Non-pigmented ciliary epithelial cell (primary cell): ENCODE measurements at places on chromosomes 1 and 21.

- no peak for DNase-seq
Measured at GRCh38 chr1:54323921-54324250, 82.3 kb downstream of the SSBP3 start.

DNA sequence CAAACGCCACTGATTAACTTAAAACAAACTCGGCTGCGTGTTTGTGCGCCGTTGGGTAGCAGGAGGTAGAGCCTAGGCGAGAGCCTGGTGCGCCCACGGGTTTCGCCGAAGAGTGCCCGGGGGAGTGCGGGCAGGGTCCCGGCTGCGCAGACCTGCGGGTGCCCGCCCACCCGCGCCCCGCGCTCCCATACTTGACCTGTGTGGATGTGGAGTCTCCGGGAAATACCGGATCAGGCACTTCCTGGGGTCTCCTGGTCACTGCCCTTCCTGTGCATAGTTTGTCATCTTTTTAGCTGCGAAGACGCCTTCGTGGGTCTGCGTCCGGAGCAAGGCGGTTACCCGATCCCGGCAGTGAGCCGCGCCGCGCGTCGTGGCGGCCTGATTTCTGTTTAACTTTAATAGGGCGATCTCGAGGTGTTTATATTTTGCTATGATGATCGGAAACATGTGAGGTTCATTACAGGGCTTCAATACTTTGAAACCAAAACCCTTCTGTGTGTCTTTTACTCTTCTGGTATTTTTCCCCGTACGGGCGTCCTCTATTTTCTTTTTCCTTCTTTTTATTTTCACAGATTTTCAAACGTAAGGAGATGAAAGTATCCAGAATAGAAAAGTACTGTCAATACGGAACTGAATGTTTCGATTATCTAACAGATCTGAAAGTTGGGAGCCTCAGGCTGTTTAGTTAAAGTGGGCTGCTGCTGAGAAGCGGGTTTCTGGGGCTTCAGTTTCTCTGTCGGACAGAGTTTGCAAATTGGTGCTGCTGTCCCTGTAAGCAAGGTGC is 15.2 kb downstream of the NR5A2 start:
- DNase-seq: no peak

DNA sequence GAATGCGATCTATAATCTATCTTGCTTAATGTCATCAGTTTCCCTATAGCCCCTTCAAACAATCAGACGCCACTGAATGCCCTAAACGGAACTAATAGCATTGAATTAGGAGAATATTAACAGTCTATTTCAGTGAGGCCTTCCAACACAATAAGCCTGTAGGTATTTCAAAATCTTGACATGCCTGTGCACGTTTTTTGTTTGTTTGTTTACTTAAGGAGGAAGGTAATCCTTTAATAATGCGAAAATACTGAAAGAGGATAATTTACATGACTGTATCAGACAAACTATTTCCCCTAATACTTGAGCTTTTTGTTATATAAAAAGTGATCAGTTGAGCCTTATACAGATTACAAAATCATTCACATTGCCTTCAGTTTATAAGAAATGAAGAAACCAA is 29.0 kb upstream of the JAK1 start:
- DNase-seq: no peak

GRCh38 chr1:98323906-98324358 is 337.6 kb upstream of the SNX7 start:
- peak; percentile 97 for DNase-seq

GRCh38 chr1:175922254-175922881 is 179.0 kb upstream of the TNR start:
- DNase-seq: no peak

DNA sequence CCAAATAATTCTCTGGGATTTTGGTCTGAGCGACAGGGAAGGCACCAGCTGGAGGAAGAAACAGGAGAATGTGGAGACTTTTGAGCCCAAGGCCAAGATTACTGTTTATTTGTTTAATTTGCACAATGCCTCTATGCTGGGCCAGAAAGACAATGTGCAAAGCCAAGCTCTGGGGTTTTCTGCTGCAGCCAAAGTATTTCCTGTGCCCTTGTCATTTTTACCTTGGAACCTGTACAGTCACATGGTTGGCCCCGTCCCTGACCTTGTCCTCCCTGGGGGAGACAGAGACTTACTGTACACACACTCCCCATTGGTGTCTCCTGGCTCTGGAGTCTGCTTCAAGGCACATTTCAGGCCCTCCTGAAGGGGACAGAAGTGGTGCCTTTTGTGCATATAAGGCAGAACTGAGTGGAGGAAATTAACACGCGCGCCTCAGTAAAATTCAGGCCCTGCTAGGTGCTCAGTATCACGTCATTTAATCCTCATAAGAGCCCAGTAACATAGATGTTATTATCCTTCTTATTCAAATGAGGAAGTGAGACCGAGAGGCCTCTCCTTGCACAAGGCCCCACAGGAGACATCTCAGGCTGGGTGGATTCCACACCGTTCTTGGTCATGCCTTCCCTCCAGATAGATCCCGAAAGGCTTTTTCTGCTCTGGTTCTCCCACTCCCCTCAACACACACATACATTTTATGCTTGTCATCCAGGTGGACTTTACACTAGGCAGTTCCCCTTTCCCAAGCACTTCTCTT is 21.1 kb downstream of the C1orf115 start:
- no peak for DNase-seq

DNA sequence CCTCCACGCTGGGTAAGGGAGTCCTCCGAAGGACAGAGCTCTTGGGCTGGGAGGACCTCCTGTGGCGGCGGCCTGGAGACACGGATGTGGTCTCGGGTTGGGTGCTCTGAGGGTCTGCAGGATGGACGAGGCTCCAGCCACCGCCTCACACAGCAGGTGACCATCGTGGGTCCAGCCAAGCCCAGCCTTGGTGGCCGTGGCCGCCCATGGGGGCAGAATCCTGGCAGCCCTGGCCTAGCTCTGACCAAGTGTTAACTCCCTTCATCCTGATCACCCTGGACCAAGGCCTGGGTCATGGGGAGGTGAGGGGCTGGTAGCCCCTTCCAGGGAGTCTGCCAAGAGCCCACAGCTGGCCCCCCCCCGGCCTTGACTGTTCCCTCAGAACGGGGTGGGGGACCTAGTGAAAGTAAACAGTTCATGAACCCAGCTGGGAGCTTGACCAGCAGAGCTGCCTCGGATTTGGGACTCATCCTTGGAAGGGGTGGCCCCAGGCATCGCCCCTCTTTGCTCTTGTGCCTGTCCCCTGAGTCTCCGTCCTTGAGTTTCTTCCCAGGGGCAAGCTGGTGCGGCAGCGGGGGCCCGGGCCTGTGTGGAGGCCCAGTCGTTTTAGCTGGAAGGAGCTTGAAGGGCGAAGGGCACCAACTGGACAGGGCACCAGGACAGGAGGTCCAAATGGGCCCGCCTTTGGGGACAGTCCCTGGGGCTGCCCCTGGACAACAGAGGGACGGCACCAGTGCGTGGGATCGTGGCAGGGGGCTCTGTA is 17.8 kb downstream of the ARHGEF16 start:
- no peak for DNase-seq

DNA sequence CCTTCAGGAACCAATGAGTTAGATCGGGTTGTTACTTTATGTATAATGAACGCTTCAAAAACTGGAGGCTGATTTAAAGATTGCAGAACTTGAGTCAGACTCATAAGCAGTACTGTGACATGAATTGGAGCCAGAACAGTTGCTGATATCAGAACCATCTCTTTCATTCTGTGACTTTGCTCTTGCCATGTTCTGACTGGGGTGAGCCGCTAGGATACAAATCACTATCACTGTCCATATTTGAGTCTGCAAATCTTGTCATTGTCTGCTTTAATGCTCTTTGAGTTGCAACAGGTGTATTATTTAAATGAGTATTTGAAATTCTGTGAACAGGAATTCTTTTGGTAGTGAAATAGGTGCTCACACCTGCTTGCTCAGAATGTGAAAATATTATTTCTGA is 52.5 kb downstream of the LRIG2 start:
- no peak for DNase-seq

- DNase-seq: no peak
Measured at GRCh38 chr21:46009951-46010705, 28.6 kb downstream of the COL6A1 start.
